Stimulated activated CD4-positive, alpha-beta T cell treated with anti-CD3 and anti-CD28 coated beads, Interleukin-1b, Interleukin-23, amount 100 ng/mL, for 24 hours (primary cell): ENCODE measurements at places on chromosomes 5 and 9.

- no peak for DNase-seq
These were observed 152.2 kb downstream of the BNC2 start for GRCh38 chr9:16718296-16718695.

GRCh38 chr5:61816585-61817450 is 484.8 kb downstream of the ZSWIM6 start:
- no peak for DNase-seq

GRCh38 chr5:89034588-89034987 is 151.6 kb upstream of the MEF2C start:
- no peak for DNase-seq

GRCh38 chr5:134171972-134172371 is 4.8 kb downstream of the SKP1 start:
- DNase-seq = no peak

DNA sequence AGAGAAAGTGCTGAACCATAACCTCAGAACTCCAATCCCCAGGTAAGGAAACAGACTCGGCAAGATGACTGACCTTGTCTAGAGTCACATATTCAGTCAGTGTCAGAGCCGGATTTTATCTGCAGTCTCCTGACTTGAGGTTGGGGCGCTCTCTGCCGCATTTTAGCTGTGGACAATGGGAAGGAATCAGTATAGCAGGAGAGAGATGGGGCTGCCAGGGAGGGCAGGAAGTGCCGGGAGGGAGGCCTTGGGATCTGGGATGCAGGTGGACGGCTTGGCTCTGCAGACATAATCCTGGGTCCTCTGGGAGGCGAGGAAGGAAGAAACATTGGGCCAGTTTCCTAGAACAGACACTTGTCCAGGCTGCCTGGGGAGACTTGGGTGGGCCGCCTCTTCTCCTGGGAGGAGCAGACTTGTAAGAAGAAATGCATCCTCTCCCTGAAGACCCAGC is 39.7 kb upstream of the COL15A1 start:
- DNase-seq = no peak

DNA sequence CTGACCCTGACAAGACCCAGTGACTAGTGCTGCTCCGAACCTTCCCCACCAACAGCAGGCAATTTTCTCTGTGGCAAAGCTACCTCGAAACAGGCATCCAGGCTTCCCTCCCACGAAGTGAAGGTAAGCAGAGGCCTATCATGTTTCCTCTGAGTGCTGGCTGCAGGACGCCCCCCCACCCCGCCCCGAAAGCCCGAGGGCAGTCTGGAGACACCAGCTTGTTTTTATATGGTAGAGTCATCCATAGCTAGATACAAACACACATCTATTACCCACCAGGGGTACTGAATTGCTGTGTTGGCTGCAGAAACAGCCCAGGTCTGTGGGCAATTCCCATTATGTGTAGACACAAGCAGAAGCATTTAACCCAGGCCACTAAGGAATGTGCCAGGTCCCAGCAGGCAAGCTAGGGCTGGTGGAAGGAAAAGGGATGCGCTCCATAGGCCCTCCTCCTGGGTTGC is 40.4 kb downstream of the LIX1 start:
- no peak for DNase-seq

DNA sequence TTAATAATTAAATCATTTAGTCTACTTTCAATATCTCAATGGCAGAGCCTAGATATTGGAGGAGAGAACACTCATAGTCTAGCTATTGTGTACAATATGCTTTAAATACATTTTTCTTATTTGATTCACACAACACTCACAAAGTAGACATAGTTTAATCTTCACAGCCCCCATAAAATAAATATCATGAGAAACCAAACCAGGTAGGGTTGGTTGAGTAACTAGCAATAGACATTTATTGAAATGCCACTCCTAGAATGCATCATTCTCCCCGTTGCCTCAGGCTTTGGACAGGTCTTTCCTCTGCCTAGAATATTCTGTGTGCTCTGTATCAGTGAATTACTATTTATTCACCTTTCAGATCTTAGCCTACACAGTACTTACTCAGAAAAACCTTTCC is 141.9 kb downstream of the CEMIP2 start:
- no peak for DNase-seq

DNA sequence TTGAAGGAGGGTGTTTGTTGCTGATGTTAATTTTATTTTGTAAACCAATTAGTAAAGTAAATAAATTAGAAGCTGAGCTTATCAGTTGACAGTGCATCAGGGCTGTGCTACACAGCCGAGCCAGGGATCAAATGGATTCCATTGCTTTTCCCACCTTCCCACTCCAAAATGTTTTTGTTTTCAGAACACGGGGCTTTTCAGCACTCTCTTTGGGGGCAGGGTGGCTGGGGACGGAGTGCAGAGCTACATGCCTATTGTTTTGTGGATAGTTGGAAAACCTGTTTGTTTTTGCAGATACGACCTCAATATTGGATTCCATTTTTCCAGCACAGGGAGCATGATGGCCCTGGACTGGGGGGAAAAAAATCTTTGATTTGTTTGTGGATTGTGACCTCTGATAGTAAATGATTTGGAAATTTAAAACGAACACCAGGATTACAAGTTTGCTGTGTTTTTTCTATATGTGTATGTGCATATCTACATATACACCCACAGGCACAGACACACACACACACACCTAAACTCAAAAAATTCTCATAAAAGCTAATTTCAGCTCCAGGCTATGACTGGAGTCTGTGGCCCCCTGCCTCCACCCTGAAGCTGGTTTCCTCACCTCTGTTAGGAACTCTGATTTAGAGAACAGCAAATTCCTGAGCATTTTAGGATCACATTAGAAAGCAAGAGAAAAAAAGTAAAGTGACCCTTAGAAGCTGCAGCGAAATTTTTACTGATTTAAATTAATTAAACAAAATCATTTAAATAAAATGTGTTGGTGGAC is 371.7 kb upstream of the IRX2 start:
- no peak for DNase-seq

DNA sequence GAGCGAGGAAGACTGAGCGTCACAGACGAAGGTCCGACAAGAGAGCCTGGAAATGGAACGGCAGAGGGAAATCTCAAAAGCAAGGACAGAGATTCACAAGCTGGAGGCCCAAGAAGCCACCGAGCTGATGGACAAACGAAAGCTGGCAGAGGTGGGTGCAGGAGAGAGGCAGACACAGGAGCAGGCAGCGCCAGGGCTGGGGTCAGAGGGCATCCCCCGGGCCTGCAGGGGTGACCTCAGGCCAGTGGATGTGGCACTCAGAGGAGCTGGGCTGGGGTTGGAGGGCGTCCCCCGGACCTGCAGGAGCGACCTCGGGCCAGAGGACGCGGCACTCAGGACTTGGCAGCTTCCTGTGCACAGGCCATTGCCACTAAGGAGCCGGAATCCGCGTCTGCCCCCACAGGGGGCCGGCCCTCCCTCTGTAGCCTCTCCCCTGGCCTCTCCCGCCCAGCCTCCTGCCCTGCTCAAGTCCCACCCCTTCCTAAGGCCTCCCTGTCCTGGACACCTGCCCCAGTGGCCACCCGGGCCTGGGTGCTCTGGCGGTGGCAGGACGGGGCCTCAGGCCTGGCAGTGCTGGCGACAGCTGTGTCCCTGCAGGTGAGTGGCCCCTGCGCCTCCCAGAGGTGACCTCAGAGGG is 40.4 kb downstream of the EXD3 start:
- DNase-seq = no peak

DNA sequence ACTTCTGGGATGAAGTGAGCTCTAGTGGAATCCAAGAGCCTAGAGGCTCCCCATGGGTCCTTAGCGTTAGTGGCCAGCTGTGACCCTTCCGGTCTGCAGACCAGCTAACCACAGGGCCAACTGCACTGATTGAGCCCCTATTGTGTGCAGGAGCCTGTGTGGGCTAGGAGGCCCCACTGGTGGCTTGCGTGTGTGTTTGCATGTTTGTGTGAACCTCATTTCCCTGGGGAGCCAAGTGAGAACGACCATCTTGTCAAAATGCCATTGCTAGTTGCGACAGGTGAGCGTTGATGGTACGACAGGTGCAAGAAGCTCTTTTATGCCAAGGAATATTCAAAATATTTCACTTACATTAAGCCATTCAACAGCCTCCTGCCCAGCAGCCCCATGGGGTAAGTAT is 44.1 kb upstream of the ANKRD33B start:
- no peak for DNase-seq

DNA sequence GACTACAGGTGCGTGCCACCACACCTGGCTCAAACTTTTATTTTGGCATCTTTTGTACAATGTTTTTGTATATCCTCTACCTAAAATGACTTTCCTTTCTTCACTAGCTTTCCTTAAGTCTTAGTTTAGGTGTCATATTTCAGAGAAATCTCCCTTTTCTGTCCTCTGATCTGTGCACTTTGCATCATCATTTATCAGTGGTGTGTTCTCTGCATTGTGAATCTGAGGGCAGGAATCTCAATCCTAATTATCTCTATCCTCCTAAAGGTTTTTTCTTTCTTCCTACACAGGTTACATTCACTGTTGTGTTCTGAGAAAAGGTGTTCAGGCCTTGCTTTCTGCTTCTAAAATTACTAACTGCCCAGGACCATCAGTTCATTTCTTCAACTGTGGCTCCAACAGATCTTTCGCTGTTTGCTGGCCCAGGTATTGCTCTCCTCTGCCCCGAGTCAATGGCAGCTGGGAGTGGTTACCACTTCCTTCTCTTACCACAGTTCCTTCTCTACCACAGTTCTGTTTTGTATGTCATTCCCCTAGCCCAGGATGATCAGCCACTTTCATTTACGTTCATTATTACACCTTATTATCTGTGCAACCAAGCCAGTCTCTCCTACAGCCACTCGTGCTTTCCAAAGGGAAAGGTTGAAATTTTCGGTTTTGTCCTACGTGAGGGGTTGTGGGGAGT is 14.0 kb downstream of the TGFBR1 start:
- DNase-seq = no peak
